Astrocyte of the hippocampus (primary cell): ENCODE measurements at places on chromosomes 12 and 14.

DNA sequence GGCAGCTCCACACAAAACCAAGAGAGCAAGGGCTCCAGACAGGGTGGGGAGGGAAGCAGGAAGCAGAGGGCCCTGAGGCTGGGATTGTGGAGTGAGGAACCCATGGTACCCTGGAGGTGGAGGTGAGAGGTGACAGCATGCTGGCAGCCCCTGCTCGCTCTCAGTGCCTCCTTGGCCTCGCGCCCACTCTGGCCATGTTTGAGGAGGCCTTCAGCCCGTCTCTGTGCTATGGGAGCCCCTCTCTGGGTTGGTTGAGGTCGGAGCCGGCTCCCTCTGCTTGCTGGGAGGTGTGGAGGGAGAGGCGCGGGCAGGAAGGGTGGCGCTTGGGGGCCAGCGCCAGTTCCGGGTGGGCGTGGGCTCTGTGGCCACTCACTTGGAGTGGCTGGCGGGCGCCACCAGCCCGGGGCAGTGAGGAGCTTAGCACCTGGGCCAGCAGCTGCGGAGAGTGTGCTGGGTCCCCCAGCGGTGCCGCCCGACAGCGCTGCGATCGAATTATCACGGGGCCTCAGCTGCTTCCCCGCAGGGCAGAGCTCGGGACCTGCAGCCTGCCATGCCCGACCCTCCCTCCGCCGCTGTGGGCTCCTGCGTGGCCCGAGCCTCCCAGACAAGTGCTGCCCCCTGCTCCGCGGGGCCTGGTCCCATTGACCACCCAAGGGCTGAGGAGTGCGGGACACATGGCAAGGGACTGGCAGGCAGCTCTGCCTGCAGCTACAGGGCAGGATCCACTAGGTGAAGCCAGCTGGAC, 196.0 kb downstream of the DACT1 start:
- no peak for DNase-seq

DNA sequence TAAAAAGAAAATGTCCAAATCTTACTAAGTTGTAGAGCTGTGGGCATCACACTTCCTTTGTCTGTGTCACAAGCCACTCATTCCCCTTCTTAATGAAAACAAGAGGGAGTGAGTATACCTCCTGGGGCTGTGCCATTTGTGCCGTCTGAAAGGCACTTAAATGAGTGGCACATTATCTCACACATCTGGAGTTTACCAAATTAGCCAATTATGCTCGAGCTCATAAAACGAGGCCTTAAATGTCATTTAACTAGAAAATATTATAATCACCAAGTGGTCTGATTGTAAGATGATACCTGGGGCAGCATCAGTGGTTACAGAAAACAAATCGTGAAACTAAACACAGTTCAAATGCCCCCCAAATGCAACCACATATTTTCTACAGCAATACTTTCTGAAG, 146.1 kb downstream of the PAX9 start:
- no peak for DNase-seq

DNA sequence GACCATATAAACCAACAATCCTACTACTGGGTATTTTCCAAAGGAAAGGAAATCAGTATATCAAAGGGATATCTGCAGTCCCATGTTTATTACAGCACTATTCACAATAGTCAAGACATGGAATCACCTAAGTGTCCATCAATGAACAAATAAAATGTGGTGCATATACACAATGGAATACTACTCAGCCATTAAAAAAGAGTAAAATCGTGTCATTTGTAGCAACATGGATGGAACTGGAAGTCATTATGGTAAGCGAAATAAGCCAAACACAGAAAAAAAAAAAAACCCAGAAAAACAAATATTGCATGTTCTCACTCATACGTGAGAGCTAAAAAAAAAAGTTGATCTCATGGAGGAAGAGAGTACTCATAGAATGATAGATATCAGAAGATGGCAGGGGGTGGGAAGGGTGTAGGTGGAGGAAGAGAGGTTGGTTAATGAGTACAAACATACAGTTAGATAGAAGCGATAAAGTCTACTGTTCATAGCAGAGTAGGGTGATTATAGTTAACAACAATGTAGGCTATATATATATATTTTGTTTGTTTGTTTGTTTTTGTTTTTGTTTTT, 49.3 kb downstream of the BCAT1 start:
- DNase-seq = no peak

- DNase-seq = no peak
These were observed 46.6 kb upstream of the LTBP2 start for GRCh38 chr14:74658535-74659131.

- no peak for DNase-seq
These were observed 6.8 kb upstream of the PHC1 start for GRCh38 chr12:8907513-8907912.

DNA sequence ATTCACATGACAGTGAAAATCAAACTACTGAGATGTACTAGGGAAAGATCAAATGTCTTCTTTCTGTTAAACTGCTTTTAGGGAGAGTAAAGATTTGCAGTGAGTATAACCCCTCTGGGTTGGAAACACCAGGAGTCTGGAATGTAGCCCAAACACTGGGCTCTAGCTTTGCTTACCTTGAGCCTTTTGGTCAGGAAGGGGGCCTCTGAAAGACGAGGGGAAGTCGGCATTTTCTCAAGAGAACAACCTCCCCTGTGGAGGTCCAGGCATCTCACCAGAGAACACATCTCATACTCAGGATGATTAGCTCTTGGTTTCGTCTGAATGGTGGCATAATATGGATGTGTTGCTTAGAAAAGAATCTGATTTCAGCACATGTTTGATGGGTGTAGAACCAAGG, 169.0 kb downstream of the ZFP36L1 start:
- DNase-seq = no peak

DNA sequence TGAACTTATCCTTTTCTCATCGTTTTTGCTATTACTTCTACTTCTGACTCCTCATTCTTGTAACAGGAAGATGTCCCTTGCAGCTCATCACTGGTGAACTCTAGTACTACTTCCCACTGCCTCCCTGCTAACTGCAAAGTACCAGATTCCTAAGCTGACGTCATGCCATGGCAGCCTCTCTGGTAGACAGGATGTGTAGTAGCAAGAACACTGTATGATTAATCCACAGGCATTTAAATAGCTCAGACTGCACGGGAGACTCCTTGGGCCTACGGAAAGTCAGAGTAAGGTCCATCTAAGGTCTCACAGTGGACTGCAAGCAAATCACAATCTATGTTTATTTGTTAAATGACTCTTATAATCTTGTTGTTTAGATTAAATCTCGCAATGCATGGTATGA, 43.5 kb downstream of the DNAI7 start:
- DNase-seq = peak; percentile 94

DNA sequence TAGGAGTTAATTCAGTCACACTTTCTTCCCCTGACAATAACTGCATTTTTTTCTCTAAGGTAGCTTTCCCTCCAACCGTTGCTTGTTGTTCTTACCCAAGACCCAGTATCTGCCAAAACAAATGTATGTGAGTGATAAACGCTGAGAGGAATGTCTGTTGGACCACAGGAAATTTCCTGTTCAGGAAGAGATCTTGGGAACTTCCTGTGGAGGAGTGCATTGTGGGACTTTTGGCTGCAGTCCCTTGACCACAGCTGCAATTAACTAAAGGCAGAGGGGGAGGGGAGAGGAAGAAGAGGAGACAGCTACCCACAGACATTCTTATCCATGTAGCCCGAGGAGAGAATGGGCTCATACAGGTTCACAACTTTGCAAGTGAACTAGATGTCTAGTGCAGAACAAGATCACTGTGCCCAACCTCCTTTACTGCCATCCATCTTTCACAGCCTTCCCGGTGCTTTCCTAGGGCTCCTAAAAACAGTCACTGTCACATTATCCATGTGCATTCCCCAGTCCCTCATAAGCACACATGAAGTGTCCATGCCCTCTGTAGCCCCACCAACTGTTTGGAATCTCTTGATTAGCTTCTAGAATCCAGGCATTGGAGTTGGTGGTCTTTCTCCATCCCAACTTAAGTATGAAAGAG, 149.5 kb downstream of the ETV6 start:
- peak; percentile 82 for DNase-seq

DNA sequence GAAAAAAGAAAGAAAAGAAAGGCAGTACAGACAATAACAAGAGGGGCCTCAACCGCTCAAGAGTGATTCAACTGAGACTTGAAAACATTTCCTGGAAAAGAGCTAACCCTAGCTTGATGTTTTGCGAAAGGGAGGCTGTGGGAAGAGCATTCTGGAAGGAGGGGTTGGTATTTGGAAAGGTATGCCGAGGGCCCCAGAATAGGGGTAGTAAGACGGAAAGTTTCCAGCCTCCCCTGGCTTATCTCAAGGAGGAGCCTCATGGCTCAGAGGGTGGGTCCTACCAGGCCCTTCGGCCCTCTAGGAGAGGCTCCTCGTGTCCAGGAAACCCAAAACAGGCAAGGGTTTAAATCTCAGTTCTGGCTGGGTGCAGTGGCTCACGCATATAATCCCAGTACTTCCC, 8.4 kb downstream of the RNU4-2 start:
- peak; percentile 11 for DNase-seq

DNA sequence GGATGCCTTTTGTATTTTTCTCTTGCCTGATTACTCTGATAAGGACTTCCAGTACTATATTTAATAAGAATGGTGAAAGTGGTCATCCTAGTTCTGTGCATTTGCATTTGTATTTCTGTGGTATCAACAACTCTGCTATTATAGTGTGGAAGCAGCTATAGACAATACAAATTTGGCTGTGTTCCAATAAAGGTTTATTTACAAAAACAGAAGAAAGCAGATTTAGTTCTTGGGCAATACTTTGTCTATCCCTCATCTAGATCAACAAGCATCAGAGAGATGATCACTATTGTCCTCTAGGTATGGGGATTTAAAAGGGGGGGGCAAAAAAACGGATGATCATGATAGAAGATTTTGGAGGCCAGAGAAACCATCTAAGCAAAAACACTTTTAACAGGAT, 19.1 kb upstream of the BTG1 start:
- DNase-seq = no peak

GRCh38 chr14:20262642-20263128, 23.6 kb downstream of the OR11H4 start:
- DNase-seq = peak; percentile 35

DNA sequence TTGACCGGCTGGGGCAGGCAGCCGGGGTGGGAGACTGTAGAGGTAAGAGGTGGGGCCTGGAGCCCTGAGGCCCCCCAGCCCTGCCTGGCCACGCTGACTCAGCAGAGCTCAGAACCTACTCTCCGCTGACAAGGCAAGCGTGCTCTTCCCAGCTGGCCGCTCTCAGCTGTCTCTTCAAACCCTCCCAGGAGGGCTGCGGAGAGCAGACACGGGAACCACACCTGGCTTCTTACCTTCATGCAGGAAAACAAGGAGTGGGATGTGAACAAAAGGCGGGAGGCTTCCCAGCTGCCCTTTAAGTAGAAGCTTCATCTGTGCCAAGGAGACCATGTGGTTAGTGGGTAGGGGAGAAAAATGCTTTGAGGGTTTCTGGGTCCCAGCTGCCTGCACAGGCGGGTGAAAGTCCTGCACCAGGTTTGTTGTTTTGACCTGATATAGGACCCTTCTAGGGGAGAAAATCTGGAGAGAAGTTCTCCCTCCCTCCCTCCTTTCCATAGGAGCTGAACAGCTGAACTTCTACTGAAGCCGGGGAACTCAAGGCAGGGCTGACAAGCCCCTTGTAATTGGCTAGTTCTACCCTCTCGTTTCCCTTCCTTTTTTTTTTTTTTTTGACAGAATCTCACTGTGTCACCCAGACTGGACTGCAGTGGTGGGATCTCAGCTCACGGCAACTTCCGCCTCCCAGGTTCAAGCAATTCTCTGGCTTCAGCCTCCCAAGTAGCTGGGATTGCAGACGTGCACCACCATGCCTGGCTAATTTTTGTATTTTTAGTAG, 12.8 kb upstream of the TESC start:
- no peak for DNase-seq

GRCh38 chr12:109126784-109127183, 10.4 kb downstream of the ACACB start:
- no peak for DNase-seq

- no peak for DNase-seq
These were observed 1.8 kb upstream of the ZNF839 start for GRCh38 chr14:102317564-102318248.

GRCh38 chr12:57188090-57188425, 28.5 kb upstream of the NXPH4 start:
- no peak for DNase-seq

DNA sequence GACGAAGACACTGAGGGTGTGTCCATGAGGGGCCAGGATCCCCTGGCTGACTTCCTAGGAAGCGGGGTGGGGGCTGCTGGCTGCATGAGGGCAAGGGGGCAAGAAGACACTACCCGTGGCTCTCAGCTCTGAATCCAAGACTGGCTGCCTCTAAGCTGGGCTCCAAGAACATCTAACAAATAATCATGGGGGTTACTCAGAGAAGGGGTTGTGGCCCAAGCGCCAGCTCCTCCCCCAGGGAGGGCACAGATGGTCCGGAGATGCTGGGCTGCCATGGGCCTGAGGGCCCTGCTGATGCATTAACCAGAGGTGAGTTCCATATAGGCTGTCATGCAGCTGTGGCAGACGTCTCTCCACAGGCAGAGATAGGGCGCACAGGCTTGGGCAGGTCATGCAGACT, 14.3 kb downstream of the SYNDIG1L start:
- DNase-seq = no peak

- DNase-seq = peak; percentile 94
These were observed 6.3 kb downstream of the YBX3 start for GRCh38 chr12:10716704-10717315.

- DNase-seq = no peak
These were observed 441.5 kb downstream of the PDZRN4 start for GRCh38 chr12:41629611-41630010.

DNA sequence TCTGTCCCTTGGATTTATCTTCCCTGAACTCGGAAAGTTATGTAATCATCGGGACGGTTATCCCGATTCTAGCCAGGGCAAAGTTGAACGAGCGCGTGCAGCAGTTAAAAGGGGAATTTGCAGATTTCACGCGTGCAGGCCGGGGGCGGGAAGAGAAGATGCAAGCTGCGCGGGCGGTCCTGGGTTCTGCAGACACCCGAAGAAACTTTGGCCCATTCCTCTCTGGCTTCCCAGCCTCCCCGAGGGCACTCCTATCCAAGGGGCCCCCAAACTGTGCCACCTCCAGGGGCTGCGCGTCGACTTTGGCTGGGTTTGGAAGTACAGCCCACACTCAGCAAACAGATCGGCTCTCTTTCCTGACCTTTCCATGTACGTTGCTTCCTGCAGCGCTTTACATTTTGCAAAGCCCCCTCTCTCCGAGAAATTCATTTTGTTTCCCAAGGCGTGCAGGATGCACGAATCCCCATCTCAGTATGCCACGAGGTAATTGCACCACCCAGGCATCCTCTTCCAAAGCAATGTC, 941 bp upstream of the PPP1CC start:
- peak; percentile 32 for DNase-seq

- DNase-seq = no peak
These were observed 648 bp downstream of the ERP27 start for GRCh38 chr12:14937689-14938088.

DNA sequence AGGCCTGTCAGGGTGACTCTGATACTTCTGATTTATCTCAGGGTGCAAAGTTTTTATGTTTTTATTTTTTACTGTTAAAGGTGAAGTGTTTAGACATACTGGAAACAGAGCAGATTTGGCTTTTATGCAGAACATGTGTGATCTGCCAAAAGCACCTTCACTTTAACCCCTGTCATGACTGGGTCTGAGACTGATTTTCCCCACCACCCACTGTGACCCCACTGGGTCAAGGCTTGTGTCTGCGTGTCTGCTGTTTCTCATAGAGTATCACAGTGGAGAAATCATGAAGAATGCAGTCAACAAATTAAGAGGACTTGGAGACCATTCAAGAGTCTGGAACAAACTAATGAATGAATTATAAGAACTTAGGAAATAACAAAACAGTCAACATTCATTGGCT, 131.2 kb downstream of the SPTSSA start:
- no peak for DNase-seq

- DNase-seq = peak; percentile 53
These were observed 627.4 kb downstream of the DIO2 start for GRCh38 chr14:79583738-79584408.

- DNase-seq = no peak
These were observed 22.9 kb downstream of the CKB start for GRCh38 chr14:103499709-103500108.
